ENCODE measurements at places on chromosomes 16 and 17. TPM values are rescaled to one million over a fixed set of nuclear protein-coding genes. Genes with fewer than 3 reads are reported as not detected.

DNA sequence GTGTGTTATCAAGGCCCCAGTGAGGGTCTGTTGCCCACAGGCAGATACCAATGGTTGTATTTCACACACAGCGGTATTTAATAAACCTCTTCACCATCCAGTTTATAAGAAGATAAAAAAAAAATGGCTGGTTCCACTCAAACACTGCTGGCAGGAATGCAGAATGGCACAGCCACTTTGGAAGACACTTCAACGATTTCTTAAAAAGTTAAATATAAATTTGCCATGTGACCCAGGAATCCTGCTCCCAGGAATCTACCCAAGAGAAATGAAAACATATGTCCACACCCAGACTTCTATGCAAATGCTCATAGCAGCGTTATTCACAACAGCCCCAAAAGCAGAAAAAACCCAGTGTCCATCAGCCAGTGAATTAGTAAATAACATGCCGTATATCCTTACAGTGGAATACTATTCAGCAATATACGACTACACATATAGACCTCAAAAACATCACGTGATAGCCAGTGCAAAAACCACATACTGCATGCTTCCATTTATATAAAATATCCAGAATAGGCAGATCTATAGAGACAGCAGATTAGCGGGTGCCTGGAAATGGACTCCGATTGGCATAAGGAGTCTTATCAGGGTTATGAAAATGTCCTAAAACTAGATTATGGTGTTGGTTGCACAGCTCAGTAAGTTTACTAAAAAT lies 38.7 kb downstream of the XYLT1 start:
- DNase-seq = no peak

DNA sequence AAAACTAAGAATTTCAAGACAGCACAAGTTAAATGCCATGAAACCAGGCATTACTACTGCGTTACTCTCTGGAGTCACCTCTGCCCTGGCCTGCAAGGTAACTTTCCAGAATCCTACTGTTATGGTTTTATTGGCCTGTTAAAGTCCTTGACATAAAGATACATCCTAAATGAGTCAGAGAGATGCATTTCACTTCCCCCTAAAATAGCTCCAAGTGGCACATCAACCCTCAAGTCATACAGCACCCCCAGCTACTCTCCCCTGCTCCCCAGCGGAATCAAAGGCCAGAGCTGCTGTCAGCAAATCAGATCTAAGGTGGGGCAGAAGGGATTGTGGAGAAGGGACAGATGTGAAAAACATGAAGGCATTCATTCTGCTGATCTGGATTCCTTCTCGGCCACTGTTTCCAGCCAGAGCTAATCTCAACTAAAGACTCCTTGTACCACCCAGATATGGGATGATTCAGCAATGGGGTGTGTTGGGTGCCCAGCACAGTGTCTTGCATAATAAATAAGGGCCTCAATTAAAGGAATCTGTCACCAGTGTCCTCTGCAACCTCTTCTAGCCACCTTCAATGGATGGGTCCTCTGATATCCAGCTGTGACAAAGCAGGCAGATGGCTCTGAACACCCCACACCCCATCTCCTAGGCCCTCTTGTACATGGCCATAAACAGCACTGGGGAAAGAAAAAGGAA lies 8.5 kb upstream of the CCL1 start:
- no peak for DNase-seq

GRCh38 chr16:57028086-57028485 lies 38.7 kb downstream of the NLRC5 start:
- no peak for DNase-seq

The PRKCA gene
- total RNA-seq = 4.5 TPM

DNA sequence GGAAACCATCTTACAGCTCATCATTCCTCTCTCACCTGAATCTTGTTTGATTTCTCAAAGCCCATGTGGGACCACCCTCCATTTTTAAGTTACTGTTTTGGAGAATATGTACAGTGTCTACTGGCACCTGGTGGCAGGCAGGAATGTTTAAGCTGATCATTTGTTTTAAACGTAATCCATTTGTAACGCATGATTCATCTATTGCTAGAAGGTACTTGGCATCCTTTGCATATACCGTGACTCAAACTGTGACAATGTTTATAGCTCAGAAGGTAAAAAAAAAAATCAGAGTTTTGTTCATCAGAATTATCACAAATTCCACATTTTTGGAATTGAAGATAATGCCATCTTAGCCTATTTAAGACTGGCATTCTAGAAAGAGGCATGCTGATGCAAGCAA lies 1007.5 kb upstream of the EEF2KMT start:
- DNase-seq = no peak

DNA sequence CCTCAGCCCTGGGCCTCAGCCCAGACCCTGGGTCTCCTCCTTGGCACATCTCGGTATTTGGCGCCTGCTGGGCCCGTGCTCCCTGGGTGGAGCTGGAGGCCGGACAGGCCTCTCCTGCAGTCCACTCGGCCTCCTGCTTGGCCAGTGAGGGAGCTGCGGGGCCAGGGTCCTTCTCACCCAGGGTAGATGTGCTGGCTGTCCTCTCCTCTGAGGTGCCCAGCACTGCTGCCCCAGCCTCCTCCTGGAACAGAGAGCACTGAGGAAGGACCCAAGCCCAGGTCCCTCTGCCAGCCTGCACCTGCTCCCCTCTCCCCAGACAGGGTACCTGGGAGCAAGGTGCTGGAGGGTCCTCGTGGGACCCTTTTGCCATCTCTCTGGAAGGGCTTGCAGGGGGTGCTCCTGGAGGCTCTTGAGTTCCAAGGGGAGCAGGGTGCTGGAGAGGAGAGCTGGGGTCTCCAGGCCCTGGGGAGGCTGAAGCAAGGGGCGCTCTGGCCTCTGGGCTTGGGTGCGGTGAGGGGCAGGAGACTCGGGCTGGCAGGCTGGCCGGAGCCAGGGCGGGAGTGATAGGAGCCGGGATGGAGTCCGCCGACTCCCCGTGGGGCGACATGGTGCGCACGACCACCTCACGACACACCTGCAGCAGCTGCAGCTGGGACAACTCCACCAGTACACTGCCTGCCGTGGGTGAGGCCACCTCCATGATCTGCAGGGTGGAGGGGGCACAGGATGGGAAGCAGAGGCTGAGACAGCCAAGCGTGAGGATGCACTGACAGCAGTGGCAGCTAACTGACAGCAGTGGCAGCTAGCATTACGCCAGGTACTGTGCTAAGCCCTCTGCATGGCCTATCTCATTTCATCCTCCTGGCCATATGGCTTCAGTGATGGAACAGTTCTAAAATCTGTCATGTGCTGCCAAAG lies 17.8 kb downstream of the TSPOAP1 start:
- no peak for DNase-seq

GRCh38 chr16:88507231-88507743 lies 54.2 kb downstream of the ZFPM1 start:
- no peak for DNase-seq

DNA sequence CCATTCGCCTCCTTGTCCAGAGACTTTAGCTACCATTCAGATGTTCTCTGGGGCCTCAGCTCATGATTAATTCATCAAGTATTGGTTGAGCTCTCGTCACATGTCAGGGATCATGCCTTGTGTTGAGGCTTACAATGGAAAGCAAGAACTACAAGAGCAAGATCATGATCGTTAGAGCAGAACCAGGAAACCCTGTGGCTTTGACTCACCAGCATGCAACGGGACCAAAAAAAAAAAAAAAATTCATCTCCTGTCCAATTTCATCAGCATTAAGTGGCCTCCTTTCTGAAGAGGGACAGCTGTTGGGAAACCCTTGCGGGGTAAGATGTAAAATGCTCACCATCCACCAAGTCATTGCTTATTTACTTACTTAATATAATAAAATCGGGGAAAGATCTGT lies 12.1 kb upstream of the USP10 start:
- DNase-seq = no peak

The JUP gene
- total RNA-seq = 164 TPM

DNA sequence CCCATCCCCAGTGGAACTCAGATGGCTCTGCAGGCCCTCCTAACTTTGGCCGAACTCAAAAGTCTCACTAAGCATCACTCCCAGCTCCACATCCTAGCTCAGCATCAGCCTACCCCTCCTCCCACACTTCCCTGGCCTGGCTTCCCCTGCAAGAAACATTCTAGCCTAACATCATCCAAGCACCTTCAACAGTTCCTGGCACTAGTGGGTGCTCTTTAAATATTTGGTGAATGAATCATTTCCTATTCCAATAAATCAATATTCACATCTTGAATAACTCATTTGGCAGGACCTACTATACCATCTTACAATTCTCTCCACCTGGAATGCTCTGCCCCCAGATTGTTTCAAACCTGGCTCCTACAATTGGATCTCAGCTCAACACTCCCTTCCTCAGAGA lies 11.0 kb upstream of the BBS2 start:
- DNase-seq = no peak

- DNase-seq = no peak
These were observed 79.3 kb upstream of the HSBP1 start for GRCh38 chr16:83728492-83728891.
